ENCODE measurements at places on chromosomes 7 and 10.
A peak's percentile ranks its signal among the peaks of the same experiment; 100 is the strongest.

- DNase-seq: no peak
Observed at GRCh38 chr7:79420464-79420863, 33.0 kb downstream of the MAGI2 start.

DNA sequence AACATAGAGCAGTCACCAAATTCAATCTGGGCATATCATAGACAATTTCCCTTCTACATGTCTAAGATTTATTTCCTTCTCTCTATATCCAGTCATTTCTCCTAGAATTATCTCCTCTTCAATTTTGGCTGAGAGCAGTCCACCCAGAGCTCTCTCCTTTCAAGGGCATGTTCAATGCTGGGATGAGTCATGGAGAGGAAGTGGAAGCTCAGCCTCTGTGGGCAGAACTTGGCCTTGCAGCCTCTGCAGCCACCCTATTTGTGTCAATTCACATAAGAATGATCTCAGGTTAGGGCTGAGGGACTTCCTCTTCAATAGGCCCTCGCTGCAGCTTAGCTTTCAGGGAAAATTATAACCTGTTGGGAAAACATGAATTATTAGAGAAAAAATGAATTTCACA is 560.8 kb downstream of the POM121L12 start:
- no peak for DNase-seq

DNA sequence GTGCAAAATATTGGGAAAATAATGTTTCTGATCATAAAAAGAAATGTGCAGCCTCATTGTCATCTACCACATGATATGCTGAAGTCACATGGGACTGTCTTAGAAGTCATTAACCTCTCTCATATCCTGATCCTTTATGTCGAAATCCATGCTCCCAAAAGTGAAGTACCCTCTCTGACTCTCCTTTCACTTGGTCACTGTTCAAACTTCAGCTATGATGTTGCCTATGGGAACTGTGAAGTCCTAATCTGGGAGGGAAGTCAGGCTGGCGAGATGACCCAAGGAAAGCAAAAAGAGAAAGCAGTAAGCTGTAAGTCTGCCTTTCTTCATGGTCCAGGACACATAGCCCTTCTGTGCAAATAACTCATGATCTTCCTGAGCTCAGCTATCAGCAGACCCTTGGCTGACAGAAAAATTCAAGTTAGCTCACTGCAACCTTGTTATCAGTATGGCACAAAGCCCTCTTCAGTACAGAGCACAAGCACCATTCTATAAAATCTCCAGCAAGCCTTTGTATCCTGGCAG is 29.5 kb downstream of the WASL start:
- no peak for DNase-seq

DNA sequence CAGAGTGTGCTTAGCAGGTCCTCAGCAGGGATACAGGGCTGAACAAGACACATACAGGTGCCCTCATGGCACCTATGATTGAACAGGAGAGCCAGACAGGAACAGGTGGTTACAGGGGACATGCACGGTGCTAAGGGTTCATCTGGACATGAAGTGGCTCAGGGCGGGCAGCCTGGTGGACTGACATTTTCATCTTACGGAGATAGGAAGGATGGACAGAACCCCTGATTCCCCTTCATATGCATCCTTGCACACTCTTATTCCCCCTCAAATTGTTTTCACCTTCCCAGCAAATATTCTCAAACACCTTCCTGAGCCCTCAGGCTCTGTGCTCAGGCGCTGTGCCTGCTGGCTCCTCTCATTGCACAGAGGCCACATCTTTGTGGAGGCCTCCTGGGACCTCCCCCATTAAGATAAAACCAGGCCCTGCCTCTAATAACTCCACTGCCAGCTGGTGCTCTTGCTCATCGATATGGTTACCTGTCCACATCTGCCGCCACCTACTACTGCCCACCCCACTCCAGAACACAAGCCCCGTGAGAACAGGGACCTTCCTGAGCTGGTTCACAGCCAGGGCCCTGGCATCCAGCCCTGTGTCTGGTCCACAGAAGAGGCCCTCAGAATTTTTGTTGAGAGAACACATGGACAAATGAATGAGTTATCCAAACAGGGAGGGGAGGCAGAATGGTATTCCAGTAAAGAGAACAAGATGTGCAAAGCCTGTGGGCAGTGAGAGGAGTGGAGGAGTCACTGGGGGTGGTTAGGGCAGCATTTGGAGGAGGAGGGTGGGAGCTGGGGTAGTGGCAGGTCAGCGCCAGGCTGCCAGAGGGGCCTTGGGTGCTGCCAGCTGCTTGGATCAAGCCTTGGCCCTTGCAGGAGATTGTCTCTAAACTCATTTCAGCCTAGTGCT is 68.9 kb upstream of the AQP1 start:
- no peak for DNase-seq

GRCh38 chr10:84195044-84195830 is 900 bp downstream of the CDHR1 start:
- DNase-seq: no peak

- no peak for DNase-seq
Observed at GRCh38 chr7:79341902-79342301, 111.6 kb downstream of the MAGI2 start.

- DNase-seq: no peak
Observed at GRCh38 chr7:92778972-92779371, 57.4 kb downstream of the CDK6 start.

DNA sequence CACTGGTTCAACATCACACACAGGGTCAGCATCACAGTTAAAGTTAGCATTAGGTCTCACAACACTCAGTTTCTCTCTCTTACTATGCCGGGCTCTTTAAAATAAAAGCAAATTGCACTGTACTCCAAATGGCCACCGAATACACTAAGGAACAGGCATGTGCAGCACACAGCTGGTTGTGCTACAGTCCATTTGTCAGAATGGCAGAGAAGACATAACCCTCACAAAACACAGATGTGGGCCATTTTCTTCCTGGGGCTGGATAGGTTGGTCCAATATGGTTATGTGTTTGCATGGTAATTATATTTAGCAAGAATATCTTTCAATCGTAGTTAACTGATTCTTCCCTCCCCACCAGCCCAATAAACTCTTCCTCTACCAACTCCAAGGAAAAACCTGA is 9.0 kb downstream of the JCAD start:
- no peak for DNase-seq

DNA sequence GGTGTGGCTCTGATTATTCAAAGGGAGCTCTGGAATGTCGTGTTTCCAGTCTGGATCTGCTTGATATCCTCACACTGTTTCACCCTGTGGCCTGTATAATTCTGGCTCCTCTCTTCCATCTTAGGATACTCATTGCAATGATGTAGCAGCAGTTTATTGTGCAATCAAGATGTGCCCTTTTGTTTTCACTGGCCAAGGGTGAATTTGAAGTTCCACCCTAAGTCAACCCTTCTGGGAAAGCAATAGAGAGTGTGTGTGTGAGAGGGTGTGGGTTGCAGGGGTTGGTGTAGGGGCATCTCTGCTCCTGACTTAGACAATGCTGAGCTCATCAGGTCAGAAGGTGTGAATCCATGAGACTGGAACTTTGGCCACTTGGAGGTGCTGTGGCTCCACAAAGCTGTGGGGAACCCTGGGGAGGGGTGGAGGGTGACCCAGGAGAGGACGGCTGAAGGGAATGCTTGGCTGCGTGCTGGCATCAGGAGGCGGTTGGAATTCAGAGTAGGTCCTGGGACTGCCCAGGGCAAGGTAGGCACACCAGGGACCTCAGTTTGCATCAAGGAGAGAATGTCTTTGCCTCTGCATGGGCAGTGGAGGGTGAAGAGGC is 118.0 kb upstream of the PRSS58 start:
- no peak for DNase-seq

- DNase-seq: no peak
Observed at GRCh38 chr7:148256433-148256832, 334.1 kb upstream of the C7orf33 start.

DNA sequence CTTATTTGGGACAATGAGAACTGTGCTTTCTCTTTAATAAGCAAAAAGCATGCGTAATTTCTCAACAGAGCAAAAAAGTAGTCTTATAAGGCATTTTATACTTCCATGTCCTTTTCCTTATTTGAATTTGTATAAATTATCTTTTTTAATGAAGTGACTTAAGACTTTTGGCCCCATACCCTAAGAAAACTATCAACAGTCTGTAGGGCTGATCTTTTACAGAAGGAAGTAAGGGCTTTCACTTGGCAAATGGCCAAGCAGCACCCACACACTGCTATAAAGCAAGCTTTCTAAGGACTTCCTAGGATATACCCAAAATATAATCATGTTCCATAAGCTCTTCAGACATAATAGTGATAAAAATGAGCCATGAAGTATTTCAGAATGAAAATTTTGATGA is 3.4 kb downstream of the CRPPA start:
- no peak for DNase-seq

- no peak for DNase-seq
Observed at GRCh38 chr7:41745451-41745850, 42.6 kb upstream of the INHBA start.

DNA sequence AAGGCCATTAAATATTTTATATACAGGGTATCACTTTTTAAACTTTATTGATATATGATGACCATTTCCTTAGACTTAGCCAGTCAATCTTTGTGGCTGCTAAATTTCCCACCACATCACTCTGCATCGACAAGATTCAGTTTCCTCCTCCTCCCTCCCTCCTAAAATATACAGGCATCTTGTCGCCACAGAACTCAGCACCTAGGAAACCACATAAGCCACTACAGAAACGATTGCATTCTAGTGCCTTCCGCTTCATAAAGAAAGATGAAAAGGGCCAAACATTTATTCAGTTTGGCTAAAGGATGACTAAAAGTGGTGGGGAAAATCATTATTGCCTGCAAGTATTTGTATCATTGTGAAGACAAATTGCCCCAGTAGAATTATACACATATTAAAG is 30.7 kb downstream of the ERCC6 start:
- no peak for DNase-seq

DNA sequence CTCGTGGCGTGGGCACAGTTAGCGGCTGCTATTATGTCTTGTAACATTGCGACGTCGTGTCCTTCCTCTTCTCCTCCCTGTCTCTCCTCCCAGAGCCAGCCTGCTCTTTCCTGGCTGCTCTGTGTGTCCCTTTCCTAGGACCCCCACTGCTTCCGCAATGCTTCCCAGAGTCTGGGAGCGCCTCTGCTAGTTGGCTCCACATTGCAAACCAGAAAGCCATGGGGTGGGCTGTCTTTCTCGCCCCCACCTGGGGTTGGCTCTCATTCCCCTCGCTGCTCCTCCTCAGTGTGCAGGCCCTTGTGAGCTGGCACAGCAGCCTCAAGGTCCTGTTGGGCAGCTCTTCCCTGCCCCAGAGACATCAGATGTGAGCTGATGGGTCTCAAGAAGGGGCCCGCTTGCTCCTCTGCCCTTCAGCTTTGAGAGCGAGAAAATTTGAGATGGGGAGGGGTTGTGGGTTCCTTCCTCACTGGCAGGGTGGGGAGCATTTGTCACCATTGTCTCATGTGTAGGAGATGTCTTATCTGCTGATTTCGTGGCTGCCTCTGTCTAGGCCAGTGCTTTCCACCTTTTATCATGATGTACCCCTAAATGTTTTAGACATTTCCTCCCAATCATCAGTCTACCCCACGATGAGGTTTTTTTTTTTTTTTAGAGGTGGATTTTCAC is 3.3 kb downstream of the ADAMTS14 start:
- no peak for DNase-seq

DNA sequence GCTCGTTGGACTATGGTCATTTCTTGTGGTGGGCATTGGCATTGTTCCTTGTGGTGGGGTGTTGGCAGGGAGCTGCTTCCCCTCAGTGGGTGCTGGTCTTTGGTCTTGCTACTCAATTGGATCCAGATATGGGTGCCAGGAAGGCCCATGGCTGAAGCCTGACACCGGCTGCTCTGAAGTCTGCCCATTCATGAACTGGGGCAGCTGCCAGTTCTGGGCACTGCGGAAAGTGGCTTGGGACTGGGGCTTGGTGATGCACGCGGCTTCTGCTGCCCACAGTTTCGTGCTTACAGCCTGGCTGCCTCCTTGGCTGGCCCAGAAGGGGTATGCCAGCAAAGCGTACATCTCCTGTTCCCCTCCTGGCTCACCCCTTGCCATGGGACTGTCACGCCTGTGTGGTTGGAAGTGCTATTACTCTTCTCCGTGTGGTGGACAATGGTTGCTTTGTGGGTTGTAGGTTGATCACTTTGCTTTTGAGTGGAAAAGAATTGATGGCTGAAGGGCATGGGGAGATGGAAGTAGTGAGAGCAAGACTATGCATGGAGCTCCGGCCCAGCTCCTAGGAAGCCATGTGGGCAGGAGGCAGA is 54.7 kb downstream of the ADAMTS14 start:
- no peak for DNase-seq

DNA sequence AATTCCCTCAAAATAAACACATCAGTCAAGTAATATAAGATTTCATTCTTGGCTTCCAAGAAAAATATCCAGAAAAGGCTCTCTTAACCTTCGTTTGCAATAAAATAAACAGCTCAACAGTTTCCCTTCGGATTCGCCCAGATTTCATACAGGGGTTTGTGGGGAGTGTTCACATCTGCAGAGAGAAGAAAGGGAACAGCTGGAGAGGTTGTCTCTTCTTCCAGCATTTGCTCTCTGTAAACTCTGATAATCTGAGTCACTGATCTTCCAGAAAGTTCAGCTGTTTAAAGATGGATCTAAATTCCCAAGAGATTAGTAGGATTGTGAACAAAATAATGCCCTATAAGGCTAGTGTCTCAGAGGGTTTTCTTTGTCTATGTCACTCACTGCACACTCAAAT is 277.9 kb downstream of the HPSE2 start:
- no peak for DNase-seq

GRCh38 chr10:121886997-121887622 is 40.7 kb downstream of the ATE1 start:
- DNase-seq: peak; percentile 38

GRCh38 chr7:51369746-51370145 is 53.1 kb upstream of the COBL start:
- no peak for DNase-seq

DNA sequence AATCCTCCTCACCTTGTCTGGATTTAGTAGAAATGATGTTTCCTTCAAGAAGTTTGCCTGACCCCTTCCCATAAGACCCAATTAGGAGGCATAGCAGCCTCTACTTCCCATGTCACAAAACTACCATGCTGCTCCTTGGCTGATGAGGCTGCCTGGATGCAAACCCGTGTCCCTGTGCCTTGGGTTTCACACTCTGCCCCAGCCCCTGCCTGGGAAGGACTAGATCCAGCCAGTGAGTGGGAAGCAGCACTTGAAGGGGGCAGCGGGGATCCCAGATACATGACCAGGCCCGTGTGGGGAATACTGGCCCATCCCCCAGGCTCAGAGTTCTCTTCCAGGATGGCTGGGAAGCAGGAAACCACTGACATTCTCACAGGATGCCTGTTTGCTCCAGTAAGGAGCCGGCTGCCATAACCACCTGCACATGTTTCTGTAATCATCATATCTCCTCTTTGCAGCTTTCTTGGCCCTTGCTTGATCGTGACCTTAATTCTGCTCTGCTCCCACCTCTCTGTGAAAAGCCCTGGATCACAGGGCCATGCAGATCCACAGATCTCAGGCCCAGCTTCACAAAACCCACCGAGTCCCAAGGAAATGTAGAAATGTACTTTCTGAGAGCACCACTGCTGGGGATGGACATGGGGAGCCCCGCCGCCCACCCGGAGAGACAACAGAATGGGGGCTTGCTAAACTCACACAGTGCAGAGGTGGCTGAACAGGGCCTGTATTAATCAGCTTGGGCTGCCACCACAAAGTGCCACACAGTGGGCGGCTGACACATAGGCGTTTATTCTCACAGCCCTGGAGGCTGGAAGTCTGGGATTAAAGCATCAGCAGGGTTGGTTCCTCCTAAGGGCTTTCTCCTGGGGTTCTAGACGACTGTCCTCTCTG is 287.8 kb upstream of the IGFBP3 start:
- DNase-seq: no peak

- no peak for DNase-seq
Observed at GRCh38 chr7:6323967-6324701, 51.7 kb upstream of the CYTH3 start.

- no peak for DNase-seq
Observed at GRCh38 chr10:124384591-124385190, 34.0 kb downstream of the OAT start.

- DNase-seq: no peak
Observed at GRCh38 chr10:108872854-108873253, 1050.5 kb downstream of the XPNPEP1 start.
